ENCODE measurements at places on chromosomes 13 and 19.

DNA sequence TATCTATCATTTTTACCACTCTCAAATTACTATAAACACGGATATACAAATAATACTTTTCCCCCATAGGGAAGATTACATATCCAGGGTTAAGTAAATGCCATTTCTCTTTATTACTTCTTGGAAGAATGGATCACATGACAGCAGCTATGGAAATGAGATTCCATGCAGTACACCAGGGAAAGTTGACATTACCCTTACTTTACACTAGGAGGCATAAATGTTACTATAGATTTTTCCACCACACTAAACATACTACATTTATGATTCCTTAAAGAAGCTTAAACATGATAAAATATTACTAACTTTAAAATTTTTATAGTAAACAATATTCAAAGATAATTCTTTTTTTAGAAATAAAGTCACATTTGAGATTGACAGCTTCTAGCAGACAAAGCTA is 611.4 kb downstream of the PCDH9 start:
- DNase-seq: no peak

GRCh38 chr13:54658771-54659170 is 1630.2 kb downstream of the OLFM4 start:
- DNase-seq: no peak

- no peak for DNase-seq
Measured at GRCh38 chr13:49649963-49650312, 21.6 kb downstream of the ARL11 start.

- no peak for DNase-seq
Measured at GRCh38 chr13:46307554-46307953, 79.5 kb downstream of the RUBCNL start.

- no peak for DNase-seq
Measured at GRCh38 chr13:111626371-111627305, 306.2 kb downstream of the TEX29 start.

GRCh38 chr13:68719815-68720214 is 1387.8 kb upstream of the ATXN8OS start:
- DNase-seq: no peak

GRCh38 chr19:41546386-41546789 is 29.6 kb upstream of the CEACAM21 start:
- no peak for DNase-seq

DNA sequence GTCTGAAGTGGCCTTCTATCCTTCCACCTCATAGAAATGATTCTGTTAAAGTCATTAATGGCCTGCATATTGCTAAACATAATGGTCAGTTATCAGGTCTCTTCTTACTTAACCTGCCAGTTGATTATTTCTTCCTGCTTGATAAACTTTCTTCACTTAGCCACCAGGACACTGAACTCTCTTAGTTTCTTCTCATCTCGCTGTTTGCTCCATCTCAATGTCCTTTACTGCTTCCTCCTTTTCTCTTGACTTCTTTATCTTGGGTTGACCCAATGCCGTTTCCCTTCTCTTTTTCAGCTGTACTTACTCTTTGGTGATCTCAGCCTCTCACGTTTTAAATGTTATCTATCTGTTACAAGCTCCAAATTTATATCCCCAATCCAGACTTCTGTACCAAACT is 17.1 kb upstream of the CLC start:
- DNase-seq: no peak

GRCh38 chr13:34623331-34623730 is 318.7 kb upstream of the NBEA start:
- DNase-seq: no peak

DNA sequence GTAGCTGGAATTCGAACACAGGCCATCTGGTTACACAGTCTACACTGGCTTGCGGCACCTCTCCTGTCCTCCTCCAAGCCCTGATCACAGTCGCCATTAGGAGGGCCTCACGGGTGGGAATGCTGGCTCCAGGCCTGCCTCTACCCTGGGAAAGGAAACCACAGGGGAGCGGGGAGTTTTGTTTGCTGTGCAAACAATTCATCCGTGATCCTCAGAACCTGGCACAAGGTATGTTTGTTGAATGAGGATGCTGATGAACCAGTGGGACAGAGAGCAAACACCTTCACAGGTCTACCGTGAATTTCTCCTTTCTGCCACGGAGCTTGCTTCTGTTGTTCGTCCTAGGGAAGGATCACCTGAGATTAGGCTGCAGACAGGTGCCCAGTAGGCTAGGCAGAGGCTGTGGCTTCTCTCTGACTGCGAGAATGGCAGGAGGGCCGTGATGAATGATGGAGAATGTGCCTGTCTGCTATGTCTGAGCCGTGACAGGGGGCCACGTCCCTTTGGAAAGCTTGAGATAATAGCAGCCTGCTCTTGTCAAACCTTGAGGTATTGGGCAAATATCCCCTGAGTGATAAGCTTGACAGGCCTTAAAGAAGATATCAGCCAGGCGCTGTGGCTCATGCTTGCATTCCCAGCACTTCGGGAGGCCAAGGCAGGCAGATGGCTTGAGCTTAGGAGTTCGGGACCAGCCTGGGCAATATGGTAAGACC is 36.7 kb downstream of the PIN1 start:
- no peak for DNase-seq

GRCh38 chr13:96229356-96229755 is 139.4 kb downstream of the HS6ST3 start:
- no peak for DNase-seq

DNA sequence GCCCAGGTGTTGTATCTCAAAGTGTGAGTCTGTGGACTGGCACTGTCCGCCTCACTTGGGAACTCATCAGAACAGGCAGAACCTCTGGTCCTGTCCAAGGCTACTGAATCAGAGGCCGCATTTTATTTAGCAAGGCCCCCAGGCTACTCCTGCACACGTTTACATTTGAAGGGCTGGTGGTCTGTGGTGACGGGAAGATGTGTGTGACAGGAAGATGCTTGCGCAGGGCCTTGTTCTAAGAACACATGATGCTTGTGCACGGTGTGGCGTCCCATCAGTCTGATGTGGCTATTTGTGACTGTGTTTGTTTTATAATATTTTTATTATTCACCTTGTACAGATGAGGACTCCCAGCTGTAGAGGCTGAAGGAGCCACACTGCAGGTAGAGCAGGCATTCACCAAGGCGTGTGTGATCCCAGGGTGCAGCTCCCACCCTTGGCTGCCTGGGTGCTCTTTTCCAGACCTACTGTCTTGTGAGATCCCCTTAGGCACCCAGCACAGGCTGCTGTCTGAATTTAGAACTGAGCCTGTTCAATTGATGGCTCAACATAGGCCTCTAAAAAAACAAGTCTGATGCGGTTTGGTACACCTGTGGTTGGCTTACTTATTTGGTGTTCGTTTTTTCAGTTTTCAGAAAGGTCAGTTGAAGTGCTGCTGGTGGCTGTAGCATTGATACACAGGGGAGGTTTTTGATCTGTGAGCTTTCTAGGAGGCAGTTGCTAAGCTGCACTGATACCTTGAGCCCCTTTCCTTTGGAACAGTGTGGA is 3.1 kb downstream of the SLC25A15 start:
- DNase-seq: no peak

DNA sequence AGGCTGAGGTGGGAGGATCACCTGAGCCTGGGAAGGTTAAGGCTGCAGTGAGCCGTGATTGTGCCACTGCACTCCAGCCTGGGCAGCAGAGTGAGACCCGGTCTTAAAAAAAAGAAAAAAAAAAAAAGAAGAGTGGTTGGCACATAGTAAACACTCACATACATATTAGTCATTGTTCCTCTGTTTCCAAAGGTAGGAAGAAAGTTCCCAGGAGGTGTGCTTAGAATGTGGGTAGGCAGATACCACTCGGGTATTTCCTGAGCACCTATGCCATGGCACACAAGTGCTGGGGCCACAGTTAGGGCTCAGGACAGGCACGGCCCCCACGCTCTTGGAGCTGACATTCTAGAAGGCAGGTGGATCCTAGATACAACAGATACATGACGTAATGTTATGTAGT is 41.4 kb downstream of the SIPA1L3 start:
- no peak for DNase-seq

Data from activated T-helper 1 cell treated with anti-CD3 and anti-CD28 coated beads, Interleukin-2, amount 50 U/mL, for 16 hours (primary cell).